Omental fat pad (tissue), 4 donors: ENCODE measurements at places on chromosomes 12 and 14. TPM values are rescaled to one million over a fixed set of nuclear protein-coding genes. Genes with fewer than 3 reads are reported as not detected.

DNA sequence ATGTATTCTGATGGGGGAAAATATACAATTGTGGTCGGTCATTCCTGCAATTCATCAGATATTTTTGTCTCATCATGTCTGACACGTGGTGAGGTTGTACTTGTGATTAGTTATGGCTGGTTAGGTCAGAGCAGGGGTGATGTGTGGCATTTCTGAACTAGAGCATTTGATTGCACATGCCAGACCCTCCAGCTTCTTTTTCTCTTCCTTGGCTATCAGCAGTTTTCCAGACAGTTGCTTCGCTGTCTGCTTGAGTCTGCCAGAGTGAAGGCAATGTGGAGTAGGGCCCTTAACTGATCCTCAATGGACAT, 25.9 kb downstream of the TMEM117 start:
- no peak for DNase-seq

DNA sequence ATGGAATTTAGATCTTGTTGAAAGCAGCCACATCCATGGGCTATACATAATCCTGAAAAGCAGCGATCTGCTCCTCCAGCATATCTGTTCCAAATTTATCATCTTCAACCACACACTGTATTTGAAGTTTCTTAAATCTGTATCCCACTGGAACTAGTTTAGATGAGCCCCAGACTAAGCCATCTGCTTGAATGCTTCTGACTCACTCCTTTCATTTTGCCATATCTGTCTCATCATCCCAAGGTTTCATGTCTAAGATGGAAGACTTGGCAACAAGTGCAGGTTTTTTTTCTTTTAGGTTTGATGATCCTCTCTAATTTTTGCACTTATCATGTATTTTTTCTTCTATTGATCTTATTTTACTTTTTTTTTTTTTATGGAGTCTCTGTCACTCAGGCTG, 54.4 kb upstream of the TMEM263 start:
- DNase-seq: no peak

- no peak for DNase-seq
Observed at GRCh38 chr12:23771240-23771949, 178.1 kb downstream of the SOX5 start.

DNA sequence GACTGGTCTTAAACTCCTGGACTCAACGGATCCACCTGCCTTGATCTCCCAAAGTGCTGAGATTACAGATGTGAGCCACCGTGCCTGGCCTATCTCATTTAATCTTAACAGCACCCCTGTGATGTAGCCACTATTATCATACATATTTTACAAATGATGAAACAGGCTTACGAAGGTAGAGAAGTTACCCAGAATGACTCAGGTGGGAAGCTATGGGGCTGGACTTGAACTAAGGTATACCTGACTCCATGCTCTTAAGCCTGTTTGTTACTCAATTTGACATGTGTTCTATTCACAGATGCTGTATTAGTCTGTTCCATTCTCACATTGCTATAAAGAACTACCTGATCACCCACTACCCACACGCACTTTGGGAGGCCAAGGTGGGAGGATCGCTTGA, 36.8 kb upstream of the TMPO start:
- no peak for DNase-seq

GRCh38 chr14:102948698-102949061, 26.2 kb downstream of the AMN start:
- DNase-seq: no peak

DNA sequence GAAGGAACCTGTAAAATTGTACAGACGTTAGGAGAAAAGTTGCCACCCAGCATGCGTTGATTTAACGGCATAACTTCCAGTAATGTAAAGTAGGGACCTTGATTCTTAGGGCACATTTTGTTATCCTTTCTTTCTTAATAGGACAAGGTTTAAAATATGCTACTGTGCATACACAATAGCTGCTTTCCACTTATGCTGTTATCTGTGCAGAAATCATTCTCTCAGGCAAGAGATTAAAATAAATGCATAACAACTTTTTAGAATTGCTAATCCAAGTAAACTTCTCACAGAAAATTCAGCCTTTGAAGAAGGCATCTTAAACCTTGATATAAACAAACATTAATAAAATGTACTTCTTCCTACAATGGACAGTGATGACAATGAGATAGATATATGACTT, 16.0 kb upstream of the PTCSC3 start:
- no peak for DNase-seq

DNA sequence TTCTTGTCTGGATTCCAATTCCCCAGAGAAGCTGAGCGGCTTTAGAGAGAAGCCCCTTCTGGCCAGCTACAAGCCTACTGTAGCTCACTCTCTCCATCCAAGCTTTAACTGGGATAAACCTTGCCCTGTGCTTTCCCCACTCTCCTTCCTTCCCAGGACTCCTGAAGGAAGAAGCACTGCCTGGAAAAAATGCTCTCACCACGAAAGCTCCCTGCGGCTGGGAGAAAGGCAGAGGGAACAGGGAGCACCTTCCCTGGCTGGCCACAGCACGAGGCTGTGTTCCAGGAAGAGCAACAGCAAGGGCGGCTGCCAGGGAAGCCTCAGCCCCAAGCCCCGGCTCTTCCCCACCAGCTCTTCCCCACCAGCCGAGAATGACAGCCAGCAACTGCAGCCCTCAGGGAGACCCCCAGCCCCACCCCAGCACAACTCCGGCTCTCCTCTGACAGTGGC, 40.8 kb upstream of the PNMA1 start:
- no peak for DNase-seq

The TBC1D30 gene
- 12.5 TPM for total RNA-seq

The ATXN3 gene
- 35.4 TPM for total RNA-seq

The ACAD10 gene
- total RNA-seq: 12.2 TPM

The INHBE gene
- 0.25 TPM for total RNA-seq
